ENCODE measurements at places on chromosomes 1 and 21.

GRCh38 chr1:6891781-6892579 lies 106.7 kb downstream of the CAMTA1 start:
- DNase-seq, result no peak

DNA sequence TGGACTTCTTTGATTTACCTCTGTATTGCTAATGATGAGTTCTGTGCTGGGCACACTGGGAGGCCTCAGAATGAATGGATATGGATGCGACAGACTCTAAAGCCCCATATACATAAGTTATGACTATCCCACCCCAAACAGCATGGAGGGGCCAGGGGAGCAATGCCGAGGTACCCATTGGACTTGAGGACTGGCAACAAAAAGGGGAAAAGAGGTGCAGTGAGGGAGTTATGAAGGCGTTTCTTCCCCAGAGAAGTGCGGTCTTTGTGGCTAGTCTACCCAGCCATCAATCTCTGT lies 15.2 kb upstream of the CDCA8 start:
- no peak for DNase-seq

- DNase-seq, result no peak
Measured at GRCh38 chr1:50471967-50472366, 48.7 kb upstream of the DMRTA2 start.

DNA sequence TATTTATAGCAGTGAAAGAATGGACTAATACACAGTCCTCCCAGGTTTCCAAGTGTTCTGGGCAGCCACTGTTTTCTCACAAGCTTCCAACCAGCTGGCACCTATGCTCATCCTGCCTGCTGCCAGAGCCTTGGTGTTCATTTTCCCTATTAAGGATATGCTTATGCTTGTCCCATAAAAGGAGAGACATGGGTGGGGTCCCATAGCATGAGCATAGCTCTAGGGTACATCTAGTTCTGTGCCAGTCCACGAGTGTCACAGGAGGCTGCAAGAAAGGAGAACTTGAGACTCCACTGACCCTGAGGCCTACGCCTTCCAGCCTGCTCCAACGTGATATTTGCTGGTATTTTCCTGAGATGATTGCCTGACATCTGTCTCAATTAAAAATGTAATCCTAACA lies 192.4 kb upstream of the PTGFR start:
- DNase-seq, result no peak

DNA sequence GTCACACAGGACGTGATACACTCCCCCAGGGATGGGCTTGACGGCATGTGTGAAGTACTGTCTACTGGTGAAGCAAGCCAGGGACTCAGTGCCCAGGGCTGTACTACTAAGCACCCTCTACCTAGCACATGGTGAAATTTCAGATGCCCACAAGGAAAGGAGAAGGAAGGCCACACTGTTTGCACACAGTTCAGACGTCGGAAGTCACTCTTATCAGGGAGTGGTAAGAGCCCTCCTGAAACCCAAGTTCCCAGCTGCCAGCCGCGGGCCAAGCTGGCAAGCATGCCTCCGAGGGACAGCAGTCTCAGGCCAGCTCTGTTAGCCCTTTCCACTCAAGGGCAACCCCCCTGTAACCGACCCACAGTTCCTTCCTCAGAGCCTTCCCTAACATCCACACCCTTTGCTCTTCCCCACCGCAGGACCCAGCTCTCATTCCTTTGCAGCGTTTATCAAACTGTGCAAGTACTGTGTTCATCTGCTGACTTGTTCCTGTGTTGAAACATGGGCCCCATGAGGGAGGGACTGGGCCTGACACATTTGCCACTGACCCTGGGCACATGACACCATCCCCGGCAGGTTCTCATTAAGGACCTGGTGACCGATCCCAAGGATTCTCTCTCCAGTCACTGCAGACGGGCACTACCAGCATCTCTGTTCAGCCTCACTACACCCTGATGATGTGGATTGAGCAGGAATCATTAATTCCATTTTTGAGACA lies 58.5 kb downstream of the SLC66A1 start:
- no peak for DNase-seq

- no peak for DNase-seq
Measured at GRCh38 chr1:15803380-15803779, 4.1 kb downstream of the UQCRHL start.

GRCh38 chr1:186155594-186155993 lies 219.5 kb downstream of the TPR start:
- peak; percentile 50 for DNase-seq

GRCh38 chr1:226337276-226337875 lies 28.4 kb upstream of the LIN9 start:
- no peak for DNase-seq

- DNase-seq, result no peak
Measured at GRCh38 chr1:20483098-20483832, 2.7 kb downstream of the CAMK2N1 start.

DNA sequence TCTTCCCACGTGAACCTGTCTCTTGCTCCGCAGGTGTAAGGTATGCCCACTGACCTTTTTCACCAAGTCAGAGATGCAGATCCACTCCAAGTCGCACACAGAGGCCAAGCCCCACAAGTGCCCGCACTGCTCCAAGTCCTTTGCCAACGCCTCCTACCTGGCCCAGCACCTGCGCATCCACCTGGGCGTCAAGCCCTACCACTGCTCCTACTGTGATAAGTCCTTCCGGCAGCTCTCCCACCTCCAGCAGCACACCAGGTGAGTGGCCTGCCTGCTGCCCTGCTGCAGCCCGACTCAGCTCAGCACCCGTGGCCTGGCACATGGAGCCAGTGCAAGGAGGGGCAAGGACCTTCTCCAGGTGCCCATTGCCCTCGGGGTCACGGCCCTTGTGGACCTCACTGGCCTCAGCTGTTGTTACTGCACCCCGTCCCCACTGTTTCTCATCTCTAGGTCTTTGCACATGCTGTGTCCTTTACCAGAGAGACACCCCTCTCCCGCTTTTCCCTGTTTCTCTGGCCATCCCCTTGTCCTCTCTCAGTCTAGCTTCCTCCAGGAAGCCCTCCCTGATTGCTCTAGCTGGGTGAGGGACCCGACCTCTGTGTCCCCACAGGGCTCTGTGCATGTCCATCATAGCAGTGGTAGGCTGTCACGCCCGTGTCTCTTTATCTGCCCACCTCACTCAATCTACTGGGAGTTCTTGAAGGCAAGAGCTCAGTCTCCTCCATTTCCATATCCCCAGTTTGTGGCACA lies 25.4 kb downstream of the ZNF362 start:
- DNase-seq, result no peak

Data from amniotic stem cell (primary cell).